ENCODE measurements at places on chromosomes 11 and 22.
A peak's percentile ranks its signal among the peaks of the same experiment; 100 is the strongest.

DNA sequence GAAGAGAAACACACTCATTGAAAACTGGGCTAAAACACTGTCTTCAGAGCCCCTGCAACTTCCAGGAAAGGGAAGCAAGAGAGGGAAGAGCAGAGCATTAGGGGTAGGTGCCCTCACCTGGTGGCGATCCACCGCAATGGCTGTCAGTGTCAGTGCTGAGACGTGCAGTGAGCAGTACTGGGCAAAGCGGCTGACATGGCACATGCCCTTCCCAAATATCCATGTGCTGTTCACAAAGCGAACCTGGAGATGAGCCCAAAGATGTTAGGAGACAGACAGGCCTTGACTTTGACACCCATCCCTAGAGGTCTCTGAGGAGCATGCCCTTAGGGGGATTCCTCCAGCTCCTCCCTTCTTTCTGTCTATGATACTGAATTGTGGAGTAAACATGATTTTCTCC lies 4.9 kb downstream of the GPR83 start:
- DNase-seq = no peak

DNA sequence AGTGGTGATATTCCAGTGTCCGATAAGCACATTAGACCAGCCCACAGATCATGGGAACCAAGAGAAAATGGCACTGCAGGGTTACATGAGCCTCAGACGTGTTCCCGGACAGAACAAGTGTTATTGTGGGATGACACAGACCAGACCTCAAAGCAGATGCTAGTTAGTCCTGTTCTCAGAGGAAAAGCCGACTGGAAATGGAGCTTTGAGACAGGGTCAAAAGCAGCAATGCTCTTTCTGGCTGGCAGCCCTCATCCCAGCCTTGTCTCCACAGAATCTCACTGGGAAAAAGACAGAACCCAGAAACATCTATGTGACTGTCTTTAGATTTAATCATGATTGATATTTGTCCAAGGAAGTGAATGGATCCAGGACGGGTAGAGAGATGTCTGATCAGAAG lies 506.8 kb downstream of the INSC start:
- DNase-seq = no peak

GRCh38 chr11:7677071-7677470 lies 3.8 kb upstream of the CYB5R2 start:
- DNase-seq = no peak

GRCh38 chr22:31870890-31871289 lies 73.4 kb upstream of the YWHAH start:
- peak; percentile 77 for DNase-seq

DNA sequence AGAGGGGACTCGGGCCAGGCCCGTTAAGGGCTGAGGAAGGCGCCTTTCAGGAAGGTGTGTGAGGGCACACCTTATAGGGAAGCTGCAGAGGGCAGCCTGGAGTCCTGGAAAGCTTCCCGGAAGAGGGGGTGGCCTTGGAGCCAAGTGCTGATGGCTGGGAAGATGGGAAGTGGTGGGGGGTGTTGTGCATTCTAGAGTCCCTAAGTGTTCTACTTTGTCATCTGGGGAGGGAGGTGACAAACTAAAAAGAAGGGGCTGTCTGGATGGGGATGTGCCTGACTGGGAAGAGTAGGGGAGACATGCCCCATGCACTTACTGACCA lies 6.8 kb downstream of the ZDHHC8 start:
- no peak for DNase-seq

- DNase-seq = no peak
Observed at GRCh38 chr11:100865443-100866065, 178.5 kb downstream of the ARHGAP42 start.

GRCh38 chr11:119897046-119897440 lies 168.0 kb upstream of the NECTIN1 start:
- DNase-seq = no peak

- no peak for DNase-seq
Observed at GRCh38 chr11:115539844-115540243, 35.6 kb upstream of the CADM1 start.

GRCh38 chr22:19900707-19901436 lies 40.7 kb upstream of the COMT start:
- DNase-seq = no peak

- DNase-seq = no peak
Observed at GRCh38 chr11:2666828-2667570, 32.8 kb downstream of the KCNQ1OT1 start.

DNA sequence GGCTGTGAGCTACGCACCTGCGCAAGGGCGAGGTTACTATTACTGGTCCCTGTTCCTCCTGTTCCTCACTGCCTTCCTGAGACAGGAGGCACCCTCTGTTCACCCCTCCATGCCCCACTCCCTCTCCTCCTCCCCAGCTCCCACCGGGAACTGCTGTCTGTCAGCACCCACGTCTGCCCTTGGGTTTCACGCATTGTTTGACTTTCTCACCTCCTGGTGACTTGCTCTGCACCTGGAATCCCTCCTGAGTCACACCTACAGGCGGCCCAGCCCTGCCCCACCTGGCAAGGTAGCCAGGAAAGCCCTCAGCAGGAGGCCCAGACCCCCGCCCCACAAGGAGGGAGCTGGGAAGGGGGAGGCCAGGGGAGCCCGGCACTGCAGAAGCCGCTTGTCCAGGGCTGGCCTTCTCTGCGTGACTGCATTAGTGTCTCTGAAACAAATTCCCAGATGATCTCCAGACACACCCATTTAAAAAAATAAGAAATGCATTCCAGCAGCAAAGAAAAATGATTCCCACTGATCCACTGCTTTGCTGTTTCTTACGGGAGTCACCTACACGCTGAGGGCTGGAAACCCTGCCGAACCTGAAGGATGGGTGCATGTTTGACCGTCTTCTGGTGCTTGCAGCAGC lies 86.4 kb downstream of the CELSR1 start:
- no peak for DNase-seq

DNA sequence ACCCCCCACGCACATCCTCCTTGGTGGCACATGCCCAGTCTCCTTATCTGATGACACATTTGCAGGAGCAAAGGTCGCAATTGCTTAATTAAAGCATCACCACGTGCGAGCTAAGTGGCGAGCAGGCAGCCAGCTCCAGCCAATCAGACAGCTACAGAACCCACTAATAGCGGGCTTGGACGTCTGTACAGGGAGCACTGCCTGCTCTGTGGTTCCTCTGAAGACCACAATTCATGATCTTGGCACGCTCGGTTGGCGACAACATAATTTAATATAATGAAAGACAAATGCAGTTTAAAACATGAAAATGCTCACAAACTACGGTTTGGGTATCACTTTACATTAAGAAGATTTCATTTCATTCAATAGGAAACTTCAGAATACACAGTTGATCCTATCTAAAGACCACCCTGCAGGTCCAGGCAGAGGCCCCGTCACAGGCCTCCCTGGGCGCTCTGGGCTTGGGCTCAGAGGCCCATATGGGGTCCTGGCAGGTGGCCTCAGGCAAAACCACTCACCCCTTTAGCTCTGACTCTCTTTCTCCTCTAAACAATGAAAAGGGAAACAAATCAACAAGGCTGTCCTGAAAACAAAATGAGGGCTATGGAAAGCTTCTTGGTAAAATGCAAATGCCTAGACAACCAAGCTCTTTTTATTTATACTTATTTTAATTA lies 10.4 kb downstream of the PACSIN2 start:
- no peak for DNase-seq

- DNase-seq = no peak
Observed at GRCh38 chr11:18368221-18368620, 26.1 kb upstream of the LDHA start.
